ENCODE measurements at places on chromosomes 2 and 18.
A peak's percentile ranks its signal among the peaks of the same experiment; 100 is the strongest.

- DNase-seq = no peak
Measured at GRCh38 chr18:75045272-75045671, 163.7 kb downstream of the PTGR3 start.

- no peak for DNase-seq
Measured at GRCh38 chr18:58462975-58463374, 165.9 kb downstream of the ALPK2 start.

GRCh38 chr2:71721669-71722068 is 268.3 kb downstream of the DYSF start:
- DNase-seq = no peak

GRCh38 chr18:68500556-68500955 is 214.4 kb downstream of the TMX3 start:
- no peak for DNase-seq

- DNase-seq = peak; percentile 93
Measured at GRCh38 chr2:182372661-182373060, 54.2 kb downstream of the PDE1A start.

- no peak for DNase-seq
Measured at GRCh38 chr2:180905461-180905860, 74.9 kb upstream of the UBE2E3 start.

DNA sequence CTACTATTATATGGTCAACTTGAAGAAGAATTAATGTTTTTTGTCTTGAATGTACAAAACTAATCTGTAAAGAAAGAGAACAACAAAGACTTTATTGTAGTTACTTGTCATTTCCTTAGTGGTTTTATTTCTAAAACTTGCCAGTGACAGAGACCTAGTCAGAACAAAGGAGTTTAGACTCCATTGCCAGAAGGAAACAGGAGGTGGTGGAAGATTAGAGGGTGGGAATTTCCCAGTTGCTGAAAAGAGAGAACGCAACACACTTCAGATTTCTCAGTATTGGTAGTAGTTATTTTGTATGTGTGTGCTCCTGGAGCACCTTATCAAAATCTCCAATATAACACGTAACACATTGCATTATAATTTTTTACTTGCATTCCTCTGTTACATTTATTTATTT is 81.4 kb downstream of the CDCA7 start:
- no peak for DNase-seq

DNA sequence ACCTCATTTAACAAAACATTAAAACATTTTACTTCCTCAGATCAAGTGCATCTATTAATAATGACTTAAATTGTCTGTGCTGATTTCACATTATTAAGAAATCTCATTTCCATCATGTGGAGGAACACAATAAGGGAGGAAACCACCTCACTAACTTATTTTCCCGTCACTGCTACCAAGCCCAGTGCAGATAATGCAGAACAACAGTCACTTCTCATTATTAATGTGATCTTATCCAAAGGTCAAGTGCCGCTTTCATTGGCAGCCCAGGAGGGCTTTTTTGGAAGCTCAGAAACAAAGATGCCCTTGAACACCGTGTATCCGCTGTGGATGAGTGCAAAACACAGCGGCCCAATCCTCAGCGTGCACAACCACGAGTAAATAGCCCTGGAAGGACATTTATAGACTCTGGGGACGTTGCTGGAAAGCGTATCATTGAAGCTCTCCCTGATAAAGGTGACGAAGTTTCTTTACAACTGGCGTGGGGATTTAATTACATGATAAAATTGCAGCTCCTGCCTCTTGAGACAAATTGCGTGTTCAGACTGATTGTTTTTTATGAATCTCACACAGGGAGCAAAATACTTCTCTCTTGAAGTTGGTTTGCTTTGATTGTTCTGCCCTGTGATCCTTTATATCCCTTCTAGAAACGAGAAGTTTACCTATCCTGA is 13.2 kb downstream of the ASB18 start:
- no peak for DNase-seq

- DNase-seq = no peak
Measured at GRCh38 chr2:215671691-215672090, 235.8 kb upstream of the FN1 start.

DNA sequence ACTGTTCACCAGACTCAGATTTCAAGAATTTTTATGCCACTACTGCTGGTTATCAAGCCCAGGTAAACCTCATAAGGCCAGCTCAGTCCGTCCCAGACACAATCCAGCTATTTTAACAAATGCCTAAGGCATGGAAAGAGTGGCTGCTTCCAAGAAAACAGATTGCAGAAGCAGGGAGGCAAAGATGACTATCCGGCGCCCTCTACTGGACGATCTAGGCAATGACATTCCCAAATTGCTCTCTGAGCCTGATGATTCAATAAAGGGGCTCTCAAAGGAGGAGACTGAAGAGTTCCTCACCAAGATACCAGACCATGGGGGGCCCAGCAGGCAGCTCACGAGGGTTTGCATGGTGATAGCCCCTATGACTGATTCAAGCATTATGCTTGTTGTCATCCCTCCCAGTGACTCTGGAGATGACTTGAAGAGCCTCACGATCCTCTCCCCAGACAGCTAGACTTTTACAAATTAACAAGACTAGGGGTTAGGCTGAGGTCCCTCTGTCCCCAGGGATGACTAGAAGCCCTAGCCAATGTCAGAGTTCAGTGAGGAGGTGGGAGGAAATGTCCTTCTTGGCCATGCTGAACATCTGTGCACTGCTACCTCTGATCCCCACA is 25.0 kb downstream of the SERPINB8 start:
- DNase-seq = peak; percentile 67

GRCh38 chr2:129712676-129712985 is 266.8 kb upstream of the RAB6C start:
- DNase-seq = no peak

DNA sequence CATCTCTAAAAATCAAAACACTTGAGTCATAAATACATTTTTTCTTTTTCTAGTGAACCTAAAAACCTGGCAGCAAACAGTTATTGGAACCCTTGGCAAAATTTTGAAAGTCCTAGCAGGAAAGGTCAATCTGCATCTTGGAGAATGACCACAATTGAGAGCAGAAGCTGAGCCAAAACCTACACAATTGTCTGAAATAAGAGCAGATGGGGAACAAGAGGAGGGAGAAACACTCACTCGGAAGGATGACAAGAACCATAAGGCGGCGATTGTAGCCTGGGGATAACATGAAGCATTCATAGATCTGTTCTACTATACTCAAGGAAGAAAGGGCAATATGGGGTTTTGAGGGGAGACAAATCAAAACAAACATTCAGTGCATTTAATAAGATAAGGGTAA is 117.0 kb downstream of the CHN1 start:
- DNase-seq = no peak

DNA sequence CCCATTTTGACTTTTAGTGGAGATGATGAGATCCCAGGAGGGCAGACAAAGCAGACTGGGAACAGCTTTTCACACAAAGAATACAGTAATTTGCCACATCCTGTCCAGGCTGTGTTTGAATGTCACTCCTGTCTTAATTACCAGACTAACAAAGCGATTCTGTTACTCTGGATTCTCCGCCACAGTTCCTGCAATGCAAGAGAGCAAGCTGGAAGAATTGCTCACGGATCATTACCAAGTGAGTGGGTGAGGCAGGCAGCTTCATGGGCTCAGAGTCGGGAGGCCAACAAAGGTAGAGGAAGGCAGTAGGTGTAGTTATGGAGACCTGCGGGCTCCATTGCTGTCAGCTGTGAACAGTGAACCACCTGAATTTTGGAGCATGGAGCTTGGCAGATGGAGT is 250.5 kb upstream of the ATP5MC3 start:
- no peak for DNase-seq

DNA sequence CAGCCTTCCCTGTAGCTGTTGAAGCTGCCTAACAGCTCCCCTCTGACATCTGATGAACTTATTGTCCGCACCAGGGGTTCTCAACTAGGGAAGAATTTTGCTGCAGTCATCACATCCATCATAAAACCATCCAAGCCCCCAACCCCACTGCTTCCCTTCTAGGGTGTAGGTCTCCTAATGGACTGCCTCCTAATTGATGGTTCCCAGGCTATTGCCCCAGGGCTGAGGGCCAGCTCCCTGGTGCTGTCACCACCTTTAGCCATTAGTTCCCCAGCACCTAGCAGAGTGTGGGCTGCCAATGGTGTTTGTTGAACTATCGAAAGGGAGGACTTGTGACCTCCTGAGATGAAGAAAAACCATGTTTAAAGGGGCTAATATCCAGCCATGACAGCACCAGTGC is 125.9 kb downstream of the NCKAP5 start:
- no peak for DNase-seq

GRCh38 chr2:12773586-12774394 is 57.1 kb downstream of the TRIB2 start:
- DNase-seq = no peak

DNA sequence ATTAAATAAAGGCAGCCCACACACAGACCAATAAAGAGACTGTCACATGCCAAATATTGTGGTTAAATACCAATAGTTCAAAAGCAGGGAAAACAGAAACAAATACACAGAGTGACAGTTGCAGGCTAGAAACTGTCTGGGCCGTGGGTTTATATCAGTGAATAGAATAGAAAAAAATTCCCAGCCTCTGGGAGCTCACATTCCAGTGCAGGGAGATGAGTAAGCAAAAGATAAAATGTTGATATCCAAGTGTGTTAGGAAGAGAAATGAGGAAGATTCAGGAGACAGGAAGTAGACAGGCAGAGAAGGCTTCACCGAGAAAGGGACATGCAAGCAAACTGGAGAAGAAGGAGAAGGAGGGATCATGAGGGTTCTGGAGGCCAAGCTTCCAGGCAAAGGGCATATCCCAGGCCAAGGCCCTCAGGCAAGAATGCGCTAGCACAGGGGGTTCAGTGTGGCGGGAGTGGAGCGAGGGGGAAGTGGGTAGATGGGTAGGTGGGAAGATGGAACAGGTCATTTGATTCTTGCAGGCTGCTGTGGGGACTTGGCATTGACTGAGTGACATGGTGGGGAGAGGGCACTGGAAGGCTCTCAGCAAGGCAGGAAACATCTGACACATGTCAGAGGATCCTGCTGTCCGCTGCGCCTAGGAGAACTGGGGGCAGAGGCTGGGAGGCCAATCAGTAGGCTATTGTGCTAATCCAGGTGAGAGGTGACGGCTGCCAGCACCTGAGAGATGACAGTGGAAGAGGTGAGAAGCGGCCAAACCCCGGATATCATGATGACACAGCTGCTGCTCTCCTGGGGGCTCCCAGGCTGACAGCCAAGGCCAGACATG is 89.2 kb downstream of the ZBTB7C start:
- peak; percentile 68 for DNase-seq

GRCh38 chr2:106956879-106957278 is 70.9 kb upstream of the ST6GAL2 start:
- DNase-seq = peak; percentile 98

Measured in EL (cell line).